ENCODE measurements at places on chromosomes 2 and 18. TPM values are rescaled to one million over a fixed set of nuclear protein-coding genes. Genes with fewer than 3 reads are reported as not detected.

DNA sequence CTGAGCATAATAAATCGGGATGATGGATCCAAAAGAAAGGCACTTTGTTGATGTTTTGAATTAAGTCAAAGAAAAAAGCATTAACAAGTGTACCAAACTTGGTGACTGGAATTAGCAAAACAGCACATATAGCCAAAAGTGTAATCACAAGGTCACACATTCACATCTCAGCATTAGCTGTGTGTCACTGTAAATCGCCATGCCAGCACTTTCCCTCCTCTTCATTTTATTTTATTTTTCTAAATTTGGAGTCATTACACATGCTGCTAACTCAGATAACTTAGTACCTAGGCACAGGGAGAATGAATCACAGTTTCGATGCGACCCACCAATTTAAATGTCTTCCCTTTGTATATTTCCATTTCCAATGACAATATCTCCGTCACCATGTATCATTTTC lies 111.4 kb downstream of the CACNB4 start:
- no peak for DNase-seq

Gene FOXI3
- not detected for total RNA-seq

Gene THSD7B
- total RNA-seq: not detected

GRCh38 chr2:11749646-11750349 lies 3.4 kb downstream of the LPIN1 start:
- no peak for DNase-seq

DNA sequence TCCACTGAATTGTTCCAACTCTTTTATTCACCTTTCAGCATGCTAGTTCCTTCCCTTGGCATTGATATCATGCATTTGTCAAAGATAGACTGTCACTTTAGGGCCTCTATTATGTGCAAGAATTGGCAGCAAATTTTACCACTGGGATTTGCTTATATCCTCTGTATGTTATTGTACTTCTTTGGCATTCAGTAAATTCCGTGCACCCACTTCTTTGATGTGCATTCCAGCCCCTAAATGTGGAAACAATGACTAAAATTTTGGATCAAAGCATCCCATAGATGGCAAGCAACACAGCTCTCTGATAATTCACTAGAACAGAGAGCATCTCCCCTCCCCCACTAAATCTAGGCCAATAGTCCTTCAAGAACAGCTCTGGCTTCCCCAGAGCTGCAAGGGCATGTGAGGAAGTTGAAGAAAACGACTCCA lies 399.0 kb upstream of the HNRNPA3 start:
- DNase-seq: no peak

Gene PPM1B
- 72.7 TPM for total RNA-seq

DNA sequence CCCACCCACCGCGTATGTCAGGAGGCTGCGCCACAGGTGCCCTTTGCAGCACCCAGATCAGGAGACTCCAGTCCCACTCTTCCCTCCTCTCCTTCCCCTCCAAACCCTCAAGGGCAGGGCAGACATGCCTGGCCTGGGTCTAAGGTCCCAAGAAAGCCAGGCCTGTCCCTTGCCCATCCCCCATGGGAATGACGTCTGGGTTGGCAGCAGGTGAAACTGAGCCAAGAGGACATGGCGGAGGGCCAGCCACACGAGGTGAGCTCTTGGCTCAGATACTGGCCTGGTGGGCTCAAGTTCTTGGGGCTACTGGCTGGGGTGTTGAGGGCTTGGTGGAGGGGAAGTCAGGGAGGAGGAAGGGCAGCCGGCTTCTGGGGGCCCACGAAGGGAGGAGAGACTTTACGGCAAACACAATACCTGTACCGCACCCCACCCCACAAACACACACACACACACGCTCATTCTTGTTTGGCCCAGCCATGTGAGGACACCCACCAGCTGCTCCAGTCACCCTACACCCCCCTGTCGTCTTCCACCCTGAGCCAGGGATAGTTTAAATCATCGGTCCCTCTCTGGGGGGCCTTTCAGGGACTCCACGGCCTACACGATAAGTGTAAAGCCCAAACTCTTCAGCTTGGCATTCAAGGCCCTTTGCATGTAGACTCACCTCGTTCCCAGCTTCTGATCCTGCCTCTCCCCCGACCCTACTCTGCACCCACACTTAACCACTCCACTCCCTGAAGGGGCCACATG lies 24.1 kb upstream of the TNS1 start:
- DNase-seq: no peak

Measured in T-helper 17 cell (primary cell).